ENCODE measurements at places on chromosomes 3 and 15.

- DNase-seq = no peak
Observed at GRCh38 chr3:30492322-30493192, 113.8 kb upstream of the TGFBR2 start.

DNA sequence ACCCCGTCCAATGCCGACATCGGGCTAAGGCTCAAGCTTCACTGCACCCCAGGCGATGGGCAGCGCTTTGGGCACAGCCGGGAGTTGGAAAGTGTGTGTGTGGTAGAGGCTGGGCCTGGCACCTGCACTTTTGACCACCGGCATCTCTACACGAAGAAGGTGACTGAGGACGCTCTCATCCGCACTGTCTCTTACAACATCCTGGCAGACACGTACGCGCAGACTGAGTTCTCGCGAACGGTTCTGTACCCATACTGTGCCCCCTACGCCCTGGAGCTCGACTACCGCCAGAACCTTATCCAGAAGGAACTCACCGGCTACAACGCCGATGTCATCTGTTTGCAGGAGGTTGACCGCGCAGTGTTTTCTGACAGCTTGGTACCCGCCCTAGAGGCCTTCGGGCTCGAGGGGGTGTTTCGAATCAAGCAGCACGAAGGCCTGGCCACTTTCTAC lies 1.0 kb downstream of the PDE12 start:
- DNase-seq = peak; percentile 22

GRCh38 chr15:89971592-89971997 lies 29.5 kb upstream of the ZNF710 start:
- no peak for DNase-seq

DNA sequence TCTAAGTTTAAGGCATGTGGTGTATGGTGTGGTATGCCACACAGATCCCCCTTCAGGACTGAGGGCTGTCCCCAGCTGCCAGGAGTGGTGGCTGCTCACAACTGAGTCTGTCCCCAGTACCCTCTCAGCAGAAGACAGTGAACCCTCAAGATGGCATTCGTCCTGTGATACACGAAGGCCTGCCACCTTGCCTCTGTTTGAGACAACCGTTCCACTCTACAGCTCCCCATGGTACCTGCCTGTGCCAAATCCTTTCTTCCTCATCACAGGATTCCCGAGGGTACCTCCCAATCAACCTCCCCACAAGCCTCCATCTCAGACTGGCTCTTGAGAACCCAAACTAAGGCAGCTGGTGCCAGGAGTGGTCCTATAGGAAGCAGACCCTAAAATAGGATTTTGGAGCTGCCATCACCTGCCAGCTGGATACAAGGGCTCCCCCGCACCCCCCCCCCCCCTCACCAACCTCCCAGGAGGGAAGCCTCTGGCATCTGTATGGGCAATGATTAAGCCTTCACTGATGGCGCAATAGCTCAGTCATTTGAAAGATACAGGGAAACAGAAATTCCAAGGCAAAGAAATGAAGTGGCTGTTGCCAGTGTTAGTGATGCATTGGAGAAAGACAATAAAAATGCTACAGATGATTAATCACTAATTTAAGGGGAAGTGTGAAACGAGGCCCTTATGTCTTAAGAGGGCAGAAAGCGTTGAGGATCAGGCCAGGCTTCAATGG lies 230.0 kb upstream of the LYSMD4 start:
- DNase-seq = peak; percentile 88

DNA sequence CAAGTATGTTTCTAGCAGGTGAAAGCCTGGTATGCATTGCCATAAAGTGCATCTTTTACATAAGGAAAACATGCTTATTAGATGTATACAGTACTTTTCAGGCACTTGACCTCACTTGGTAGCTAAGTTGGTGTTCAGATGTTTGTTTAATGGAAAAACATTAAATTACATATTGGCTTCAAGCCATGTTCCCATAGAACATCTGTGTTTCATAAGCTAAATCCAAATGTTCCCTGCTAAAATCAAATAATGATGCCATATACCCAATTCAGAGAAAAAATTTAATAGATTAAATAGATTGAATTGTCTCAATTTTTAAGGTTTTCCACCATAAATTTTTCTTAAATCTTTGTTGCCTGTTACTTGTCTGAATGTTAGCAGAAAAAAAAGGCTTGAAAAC lies 19.1 kb upstream of the RPL22L1 start:
- no peak for DNase-seq

DNA sequence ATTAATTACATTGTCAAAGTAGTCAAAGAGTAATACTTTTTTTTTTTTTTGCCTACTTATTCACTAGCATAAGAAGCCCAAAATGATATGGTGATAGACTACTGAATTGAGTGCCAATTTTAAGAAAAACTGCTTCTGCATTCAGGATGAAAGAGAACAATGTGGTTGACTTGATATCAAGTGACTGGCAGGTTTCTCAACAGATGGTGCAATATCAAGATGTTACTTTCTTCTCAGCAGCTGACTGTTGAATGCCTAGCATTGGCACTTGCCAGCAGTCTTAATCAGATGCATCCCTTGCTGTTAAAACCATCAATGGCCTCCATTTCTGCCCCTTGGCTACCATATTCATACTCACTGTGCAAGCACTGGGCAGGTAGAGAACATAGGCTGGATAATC lies 863.2 kb downstream of the GBE1 start:
- no peak for DNase-seq

DNA sequence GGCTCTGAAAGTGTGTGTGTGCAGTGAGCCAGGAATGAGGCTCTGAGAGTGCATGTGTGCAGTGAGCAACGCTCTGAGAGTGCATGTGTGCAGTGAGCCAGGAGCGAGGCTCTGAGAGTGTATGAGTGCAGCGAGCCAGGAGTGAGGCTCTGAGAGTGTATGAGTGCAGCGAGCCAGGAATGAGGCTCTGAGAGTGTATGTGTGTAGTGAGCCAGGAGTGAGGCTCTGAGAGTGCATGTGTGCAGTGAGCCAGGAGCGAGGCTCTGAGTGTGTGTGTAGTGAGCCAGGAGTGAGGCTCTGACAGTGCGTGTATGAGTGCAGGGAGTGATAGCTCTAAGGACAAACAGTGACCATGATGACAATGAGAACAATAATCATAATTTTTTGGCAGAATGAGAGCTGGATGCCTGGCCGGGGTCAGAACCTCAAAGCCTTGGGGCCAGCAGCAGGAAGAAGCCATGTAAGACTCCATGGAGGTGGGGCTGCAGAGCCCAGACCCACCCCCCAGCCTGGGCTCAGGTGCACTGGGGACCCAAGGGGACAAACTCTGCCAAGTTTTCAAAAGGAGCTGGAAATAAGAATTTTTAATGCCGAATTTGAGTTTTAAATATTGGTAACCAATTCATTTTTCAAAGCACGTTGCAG lies 85.7 kb upstream of the PRR20G start:
- no peak for DNase-seq

- no peak for DNase-seq
Observed at GRCh38 chr3:29384640-29385039, 103.8 kb downstream of the RBMS3 start.

DNA sequence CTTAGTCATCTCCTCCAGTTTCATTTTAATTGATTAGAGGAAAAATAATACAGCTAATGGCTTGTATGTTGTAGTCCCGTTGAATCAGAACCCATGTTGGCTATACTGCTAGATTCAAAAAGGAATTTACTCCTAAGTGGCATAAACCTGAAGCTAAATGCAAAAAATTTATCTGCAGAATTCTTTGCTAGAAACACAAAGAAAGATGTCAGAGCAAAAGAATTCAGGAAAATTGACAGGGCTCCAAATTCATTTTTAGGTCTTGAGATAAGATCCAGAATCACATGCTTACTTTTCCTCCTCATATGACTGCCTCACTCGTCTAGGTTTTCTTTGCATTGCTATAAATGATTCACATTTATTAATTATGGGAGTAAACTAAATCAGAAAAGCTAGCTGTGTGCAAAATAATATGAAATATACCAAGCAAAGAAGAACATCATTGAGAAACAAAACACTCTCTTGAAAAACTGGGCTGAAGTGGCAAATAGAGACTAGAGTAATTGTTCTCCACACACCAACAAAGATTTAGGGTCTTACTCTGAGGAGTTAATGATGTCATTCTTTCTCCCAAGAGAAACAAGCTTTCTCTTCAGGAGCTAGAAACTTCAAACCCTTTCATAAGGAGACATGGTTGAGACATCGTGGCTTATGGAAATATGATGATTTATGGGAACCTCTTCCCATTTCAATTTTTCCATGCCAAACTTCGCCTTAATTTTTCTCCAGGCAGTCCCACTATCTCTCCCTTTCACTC lies 94.8 kb upstream of the FEZF2 start:
- peak; percentile 44 for DNase-seq

DNA sequence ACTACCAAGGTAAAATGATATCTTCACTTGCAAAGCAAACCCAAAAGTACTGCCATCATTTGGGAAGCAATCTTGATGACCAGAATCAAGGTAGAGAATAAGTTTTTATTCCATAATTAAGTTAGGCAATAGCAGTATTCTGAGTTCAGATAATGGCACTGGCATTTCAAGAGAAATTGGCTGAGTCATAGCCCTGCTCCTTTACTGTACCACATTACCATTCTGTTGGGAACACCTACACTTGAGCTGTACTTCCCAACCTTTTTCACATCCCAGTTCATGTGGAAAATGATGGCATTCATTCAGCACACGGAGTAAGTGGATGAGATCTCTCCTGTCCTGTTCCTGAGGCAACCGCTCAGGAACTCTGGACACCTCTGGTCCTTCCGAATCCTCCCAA lies 311.6 kb upstream of the TPRG1 start:
- DNase-seq = peak; percentile 50

DNA sequence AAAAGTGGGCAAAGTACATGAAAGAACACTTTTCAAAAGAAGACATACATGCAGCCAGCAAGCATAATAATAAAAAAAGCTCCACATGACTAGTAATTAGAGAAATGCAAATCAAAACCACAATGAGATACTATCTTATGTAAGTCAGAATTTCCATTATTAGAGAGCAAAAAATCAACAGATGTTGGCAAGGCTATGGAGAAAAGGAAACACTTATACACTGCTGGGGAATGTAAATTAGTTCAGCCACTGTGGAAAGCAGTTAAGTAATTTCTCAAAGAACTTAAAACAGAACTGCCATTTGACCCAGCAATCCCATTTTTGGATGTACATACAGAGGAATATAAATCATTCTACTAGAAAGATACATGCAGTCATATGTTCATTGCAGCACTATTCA lies 360.7 kb downstream of the NSUN3 start:
- no peak for DNase-seq

DNA sequence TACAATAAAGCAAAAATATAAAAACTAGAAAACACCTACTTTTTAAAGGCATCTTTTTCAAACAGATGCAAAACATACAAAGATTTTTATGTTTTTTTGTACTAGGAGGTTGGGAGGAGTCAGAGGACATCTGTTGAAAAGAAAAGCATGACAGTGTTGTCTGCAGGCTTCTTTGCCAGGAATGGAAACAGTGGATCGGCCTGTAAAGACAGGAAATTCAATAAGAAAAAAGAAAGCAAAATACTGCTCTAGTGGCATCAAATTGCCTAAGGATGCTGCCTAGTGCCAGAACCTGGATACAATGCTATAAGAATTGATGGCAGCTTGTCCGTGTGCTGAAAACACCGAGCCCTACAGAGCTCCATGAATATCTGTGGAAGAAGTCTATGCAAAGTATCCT lies 69.9 kb downstream of the TBC1D5 start:
- no peak for DNase-seq

DNA sequence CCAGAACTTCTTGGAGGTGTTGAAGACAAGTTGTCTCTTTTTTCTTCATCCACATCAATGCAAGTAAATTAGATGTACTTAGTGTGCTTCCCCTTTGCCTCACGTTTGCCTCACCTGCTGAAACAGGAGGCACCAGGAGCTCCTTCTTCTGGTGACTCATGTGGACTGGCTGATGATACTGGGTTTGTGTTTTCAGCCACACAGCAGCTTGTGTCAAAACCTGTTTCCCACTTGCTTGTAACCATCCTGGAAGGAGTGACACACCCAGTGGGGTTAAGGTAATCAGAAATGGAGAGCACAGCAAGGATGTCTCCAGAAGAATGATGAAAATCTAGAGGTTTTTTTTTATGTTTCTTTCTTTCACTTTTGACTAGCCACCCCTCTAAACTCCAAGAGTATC lies 143.3 kb upstream of the RBMS3 start:
- DNase-seq = no peak

Data from NCI-H226 (cell line).